Glutamatergic neuron (in vitro differentiated cells): ENCODE measurements at places on chromosomes 12 and 14. TPM values are rescaled to one million over a fixed set of nuclear protein-coding genes. Genes with fewer than 3 reads are reported as not detected.

Gene LTA4H
- total RNA-seq = 27.6 TPM

Gene NINJ2
- total RNA-seq = 0.76 TPM

GRCh38 chr12:59973515-59973914 is 377.7 kb downstream of the SLC16A7 start:
- no peaks in the 10 kb centered on the region for H3K27me3 ChIP-seq
- DNase-seq = no peak
- H3K27ac ChIP-seq = no peak overlapping the region
- H3K4me1 ChIP-seq = no peaks in the 10 kb centered on the region
- H3K36me3 ChIP-seq = no peaks in the 10 kb centered on the region
- H3K4me3 ChIP-seq = no peak overlapping the region

DNA sequence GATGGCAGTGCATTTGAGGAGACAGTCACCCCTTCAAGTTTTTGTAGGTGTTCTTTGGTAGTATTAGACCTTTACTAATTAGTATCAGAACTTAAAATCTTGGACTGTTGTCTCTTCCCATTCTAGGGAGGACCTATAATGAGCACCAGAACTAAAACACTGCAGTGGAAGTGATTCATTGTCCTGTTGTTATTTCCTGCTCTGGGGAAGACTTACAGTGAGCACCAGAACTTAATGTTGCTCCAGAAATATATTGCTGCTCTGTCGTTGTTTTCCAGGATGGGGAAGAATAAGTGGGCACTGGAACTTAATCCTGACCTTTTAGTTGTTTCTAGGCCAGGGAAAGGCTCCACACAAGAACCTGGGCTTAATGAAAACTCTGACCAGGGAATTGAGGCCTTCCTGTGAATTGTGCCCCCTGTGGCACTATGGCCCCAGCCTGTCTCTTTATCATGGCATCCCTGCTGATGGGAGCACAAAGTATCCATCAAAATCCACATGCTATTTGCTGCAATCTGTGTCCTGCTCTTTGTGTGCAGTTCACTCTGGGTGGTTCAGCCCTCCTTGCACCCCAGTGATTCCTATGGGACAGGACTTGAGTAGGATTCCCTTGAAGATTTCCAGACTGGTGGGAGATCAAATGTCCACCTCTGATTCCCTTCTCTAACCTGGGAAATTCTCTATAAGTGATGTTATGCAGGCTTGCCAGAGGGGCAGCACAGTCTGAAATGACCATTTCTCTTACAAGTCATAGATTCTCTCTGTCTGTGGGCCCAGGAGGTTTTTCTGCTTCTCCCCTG is 175.8 kb downstream of the PAWR start:
- H3K4me3 ChIP-seq = no peak overlapping the region
- H3K4me1 ChIP-seq = no peaks in the 10 kb centered on the region

Gene FKBP3
- 95.1 TPM for total RNA-seq

Gene KRT78
- total RNA-seq = not detected

DNA sequence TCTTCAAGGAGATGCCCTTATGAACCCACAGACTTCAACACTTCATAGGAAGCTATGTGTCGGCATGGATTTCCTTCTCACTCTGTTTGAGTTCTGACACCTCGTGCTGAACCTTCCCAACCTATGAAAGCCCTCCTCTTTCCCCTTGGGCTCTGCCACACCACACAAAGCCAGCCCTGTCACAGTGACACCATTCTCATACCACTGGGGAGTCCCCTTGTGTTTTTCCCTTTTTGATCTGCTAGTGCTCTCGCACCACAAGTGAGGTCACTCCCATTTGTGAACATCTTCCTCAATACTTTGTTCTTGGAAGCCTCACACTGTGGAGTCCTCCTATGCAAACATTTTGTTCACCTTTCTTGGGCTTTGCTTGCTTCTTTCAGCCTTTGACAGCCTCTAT is 264.6 kb upstream of the ALG10 start:
- H3K27ac ChIP-seq = no peak overlapping the region
- DNase-seq = no peak
- H3K27me3 ChIP-seq = no peaks in the 10 kb centered on the region
- H3K36me3 ChIP-seq = no peaks in the 10 kb centered on the region
- no peak overlapping the region for H3K4me3 ChIP-seq
- H3K4me1 ChIP-seq = peaks cover 13% of the 10 kb centered on the region

Gene TRPV4
- 0.17 TPM for total RNA-seq

Gene CRY1
- total RNA-seq = 10.1 TPM

DNA sequence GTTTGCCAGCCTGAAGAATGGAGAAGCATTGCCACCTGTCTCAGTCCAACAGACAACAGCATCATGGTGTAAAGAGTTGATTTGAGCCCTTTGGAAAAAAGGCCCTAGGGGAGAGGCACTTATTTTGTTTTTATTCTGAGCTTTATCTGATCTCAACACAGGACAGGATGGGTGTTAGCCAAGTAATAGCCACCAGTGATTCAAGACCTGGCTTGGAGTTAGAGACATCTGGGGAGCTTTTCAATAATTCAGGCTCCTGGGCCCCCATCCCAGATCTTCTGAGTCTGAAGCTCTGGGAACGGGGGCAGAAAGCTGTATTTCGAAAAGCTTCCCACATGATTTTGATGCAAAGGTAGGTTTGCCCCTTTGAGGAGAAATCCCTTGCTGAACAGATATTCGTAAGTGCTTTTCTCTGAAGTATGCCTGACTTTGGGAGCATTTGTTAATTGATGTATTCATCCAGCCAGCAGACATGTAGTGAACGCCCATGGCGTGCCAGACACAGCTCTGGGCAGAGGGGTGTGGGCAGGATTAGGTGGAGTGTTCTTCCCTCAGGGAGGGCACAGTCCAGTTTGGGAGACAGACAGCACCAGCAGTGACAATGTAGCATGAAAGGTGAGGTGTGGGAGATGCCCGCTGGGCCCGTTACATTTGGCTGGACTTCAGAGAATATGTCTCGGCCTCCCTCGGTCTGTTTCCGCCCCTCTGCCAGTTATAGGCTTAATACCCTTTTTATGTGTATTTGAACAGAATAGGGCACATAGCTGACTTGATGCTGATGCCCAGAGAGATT is 72.5 kb downstream of the TSPAN9 start:
- no peak overlapping the region for H3K27ac ChIP-seq
- no peak overlapping the region for H3K4me3 ChIP-seq
- H3K4me1 ChIP-seq = peaks cover 40% of the 10 kb centered on the region
- DNase-seq = no peak
- peaks cover 10% of the 10 kb centered on the region for H3K27me3 ChIP-seq

DNA sequence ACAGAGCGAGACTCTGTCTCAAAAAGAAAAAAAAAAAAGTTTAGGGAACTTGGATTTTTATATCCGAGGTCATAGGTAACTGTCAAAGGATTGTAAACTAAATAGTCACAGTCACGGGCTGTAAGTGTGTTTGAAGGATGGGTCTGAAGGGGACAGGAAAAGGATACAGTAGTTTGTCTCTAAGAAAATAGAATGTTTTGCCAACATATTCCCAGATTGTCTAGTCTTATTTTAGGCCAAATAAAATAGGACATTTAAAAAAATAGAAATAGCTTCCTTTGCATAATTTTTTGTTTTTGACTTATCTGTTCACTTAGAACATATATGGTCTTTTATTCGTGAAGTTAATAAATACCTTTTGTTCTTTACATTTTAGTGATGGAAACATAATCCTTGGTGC is 24.2 kb upstream of the REP15 start:
- H3K36me3 ChIP-seq = no peaks in the 10 kb centered on the region
- H3K4me3 ChIP-seq = no peak overlapping the region
- no peak overlapping the region for H3K27ac ChIP-seq
- no peaks in the 10 kb centered on the region for H3K4me1 ChIP-seq
- no peaks in the 10 kb centered on the region for H3K27me3 ChIP-seq

- no peaks in the 10 kb centered on the region for H3K36me3 ChIP-seq
- H3K27me3 ChIP-seq = no peaks in the 10 kb centered on the region
- H3K4me3 ChIP-seq = no peak overlapping the region
- no peaks in the 10 kb centered on the region for H3K4me1 ChIP-seq
Measured at GRCh38 chr12:103799504-103799856, 41.6 kb downstream of the NT5DC3 start.

GRCh38 chr12:58818546-58818945 is 101.8 kb downstream of the LRIG3 start:
- H3K4me3 ChIP-seq = no peak overlapping the region
- H3K4me1 ChIP-seq = no peaks in the 10 kb centered on the region
- no peak for DNase-seq
- H3K27me3 ChIP-seq = no peaks in the 10 kb centered on the region
- H3K36me3 ChIP-seq = no peaks in the 10 kb centered on the region
- H3K27ac ChIP-seq = no peak overlapping the region
